Nephron progenitor cell (in vitro differentiated cells): ENCODE measurements at places on chromosomes 11 and 22.
A peak's percentile ranks its signal among the peaks of the same experiment; 100 is the strongest.

GRCh38 chr11:130213143-130213978 is 53.8 kb downstream of the ST14 start:
- DNase-seq, result peak; percentile 89

DNA sequence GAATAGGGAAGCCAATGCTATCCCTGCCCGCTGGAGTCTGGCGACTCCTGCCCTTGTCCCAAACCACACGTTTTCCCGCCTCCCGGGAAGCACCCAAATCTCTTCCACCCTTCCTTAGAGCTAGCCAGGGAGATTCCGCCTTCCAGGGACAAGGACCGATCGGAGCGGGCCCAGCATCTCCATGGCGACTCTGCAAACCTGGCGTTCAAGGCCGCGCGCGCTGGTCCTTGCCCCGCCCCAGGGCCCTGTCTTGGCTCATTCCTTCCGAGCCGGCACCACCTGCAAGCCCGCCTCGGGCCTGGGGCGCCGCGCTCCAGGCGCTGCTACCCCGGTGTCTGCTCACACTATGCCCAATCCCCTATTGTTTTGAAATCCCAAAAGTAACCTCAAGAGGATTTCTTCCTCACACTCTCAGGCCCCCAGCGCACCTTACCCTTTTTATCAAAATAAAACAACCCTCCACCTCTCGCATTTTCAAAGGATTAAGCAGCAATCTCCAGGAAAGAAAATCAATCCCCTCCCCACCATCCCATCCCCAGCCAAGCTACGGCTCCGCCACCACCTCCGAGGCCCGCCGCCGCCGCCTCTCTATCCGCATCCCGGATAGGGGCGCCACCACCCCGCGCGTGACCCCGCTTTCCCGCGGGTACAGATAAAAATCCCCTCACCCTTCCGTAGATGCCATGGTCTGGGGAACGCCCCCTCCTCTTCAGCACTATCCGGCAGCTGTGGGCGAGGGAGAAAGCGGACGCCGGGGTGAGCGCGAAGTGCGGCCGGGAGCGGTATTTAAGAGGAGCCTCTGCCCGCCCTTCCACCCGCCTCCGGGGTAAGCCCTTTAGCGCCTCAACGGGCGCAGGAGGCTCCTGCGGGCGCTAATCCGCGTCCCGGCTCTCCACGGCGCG is 825 bp downstream of the SLC1A2 start:
- peak; percentile 63 for DNase-seq

DNA sequence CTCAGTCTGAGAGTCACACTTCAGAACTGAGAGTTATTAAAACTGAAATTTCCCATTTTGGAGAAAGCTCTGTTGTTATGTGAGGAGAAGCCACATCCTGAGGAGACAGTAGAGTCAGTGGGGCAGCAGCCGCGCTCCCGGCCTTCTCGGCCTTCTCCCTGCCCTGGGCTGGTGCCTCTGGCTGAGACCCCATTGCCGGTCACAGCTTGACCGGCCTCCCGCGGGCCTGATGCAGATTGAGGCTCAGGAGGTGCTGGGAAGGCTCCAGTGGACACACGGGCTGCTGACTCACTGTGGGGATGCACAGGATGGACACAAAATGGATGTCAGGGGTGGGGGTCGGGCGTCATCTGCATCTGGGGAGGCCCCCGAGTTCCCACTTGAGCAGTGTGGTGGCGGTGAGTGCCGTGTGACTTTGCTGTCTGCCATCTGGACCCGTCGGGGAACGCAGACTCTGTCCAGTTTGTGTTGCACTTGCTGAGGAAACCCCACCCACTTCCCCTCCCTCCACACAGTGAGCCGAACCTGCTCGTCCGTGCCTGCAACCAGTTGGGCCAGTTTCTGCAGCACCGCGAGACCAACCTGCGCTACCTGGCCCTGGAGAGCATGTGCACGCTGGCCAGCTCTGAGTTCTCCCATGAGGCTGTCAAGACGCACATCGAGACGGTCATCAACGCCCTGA is 50.1 kb downstream of the MUC6 start:
- no peak for DNase-seq

- DNase-seq, result no peak
Observed at GRCh38 chr11:132913295-132913694, 619.0 kb downstream of the OPCML start.

GRCh38 chr11:116925050-116925449 is 87.6 kb upstream of the APOA1 start:
- DNase-seq, result no peak

DNA sequence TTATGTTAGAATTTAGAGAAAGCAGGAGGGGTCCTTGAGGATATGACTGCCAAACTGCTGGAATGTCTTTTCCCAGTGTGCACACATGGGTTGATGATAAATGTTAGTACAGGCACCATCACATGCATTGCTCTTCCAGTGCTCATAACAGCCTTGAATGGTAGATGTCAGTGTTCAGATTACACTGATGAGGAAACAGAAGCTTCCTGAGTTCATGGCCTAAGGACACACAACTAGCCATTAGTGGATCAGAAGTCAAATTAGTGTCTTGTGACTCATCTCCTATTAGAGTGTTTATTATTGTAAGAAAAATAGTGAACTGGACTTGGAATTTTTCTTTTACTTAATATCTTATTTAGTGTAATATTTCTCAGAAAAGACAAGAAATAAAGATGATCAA is 241.5 kb downstream of the DDX10 start:
- DNase-seq, result no peak

GRCh38 chr11:131893103-131893890 is 522.9 kb downstream of the NTM start:
- DNase-seq, result no peak
